ENCODE measurements at places on chromosomes 7 and 10.

DNA sequence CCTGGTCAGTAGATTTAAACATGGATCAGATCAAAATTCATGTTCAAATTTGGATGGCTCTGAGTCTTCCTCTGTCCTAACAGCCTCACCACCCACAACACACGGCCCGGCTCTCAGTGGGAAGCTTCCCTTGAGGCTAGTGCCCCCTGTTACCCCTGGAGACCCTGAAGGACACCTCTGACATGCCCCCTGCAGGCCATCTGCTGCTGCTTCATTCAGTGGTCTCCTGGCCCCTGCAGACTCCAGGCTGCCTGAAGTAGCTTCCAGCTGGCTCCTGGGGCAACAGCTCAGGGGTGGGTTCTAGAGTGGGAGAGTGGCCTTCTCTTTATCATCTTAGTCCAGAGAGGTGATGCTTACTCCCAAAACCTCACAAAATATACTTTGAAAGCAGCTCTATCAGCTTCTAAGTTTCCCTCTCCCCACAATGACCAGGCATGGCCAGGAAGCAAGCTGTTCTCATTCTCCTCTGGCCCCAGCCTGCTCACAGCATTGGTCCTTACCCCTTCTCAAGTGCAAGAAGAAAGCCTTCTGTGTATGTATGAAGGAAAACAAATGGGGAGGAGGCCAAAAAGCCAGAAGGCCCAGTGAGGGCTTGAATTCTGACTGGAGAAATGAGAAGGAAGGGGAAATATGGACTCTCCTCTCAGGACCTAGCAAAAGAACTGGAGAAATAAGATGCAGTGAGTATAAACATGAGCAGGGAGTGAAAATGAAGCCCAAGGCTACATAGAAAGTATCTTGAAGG lies 189.6 kb upstream of the INHBA start:
- no peak for DNase-seq

DNA sequence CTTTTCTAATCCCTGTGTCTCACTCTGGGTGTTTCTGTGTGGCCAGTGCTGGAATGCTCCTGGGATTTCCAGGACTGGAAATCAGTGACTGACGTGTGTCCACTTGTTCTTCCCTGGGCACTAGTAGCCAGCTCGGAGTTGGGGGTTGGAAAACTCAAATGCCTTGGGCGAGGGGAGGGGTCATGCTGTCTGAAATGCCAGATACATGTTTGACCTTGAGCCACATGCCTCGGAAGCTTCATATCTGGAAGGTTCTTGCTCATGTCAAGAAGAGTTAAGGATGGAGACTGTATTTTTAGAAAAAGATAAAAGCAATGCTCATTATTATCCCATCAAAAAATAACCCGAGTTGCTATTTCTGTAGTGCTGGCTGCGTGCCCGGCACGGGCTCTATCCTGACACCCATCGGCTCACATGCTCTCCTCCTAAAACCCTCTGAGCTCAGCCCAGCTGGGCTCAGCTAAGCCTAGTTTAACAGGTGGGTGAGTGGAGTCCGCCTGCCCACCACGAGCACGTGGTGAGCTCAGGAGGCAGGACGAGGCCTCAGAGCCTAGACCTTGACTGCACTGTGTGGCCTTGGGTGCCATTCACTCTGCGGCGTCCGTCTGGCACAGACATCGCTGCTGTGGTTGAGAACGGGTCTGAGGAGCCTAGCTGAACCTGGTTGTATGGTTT lies 6.4 kb downstream of the DPYSL4 start:
- no peak for DNase-seq

DNA sequence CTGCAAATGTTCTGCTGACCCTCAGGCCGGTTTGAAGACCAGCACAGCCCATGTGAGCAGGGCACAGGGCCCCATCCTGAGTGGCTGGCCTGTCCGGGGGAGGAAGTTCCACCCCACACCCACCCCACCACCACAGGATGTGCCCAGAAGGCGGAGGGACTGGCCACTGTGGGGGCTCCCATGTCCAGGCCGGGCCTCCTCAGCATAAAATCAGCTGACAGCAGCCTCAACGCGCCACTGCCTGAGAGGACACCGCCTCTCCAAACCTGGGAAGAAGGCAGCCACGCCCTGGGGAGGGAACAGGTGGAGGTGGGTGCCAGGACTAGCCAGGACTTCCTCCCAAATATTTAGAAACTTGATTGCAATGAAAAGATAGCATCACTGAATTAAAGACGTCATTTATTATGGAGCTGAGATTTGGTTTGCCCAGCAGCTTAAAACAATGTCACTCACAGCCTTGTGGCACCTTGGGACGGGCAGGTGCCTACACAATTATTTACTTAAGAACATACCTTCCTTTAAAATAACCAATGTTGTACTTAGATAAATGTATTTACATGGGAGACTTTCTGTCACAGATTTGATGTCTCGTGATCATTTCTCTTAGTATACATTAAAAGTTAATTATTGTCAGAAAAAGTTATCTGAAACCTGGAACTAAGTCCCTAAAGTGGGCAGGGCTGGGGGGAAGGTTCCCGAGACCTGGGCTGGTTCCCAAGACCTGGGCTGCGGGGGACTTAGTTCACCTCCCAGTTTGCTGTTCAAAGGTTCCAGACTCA lies 27.3 kb upstream of the FAM20C start:
- DNase-seq: no peak

GRCh38 chr10:123278445-123278844 lies 124.2 kb downstream of the BUB3 start:
- DNase-seq: no peak

GRCh38 chr7:147903536-147904218 lies 686.9 kb upstream of the C7orf33 start:
- DNase-seq: no peak

DNA sequence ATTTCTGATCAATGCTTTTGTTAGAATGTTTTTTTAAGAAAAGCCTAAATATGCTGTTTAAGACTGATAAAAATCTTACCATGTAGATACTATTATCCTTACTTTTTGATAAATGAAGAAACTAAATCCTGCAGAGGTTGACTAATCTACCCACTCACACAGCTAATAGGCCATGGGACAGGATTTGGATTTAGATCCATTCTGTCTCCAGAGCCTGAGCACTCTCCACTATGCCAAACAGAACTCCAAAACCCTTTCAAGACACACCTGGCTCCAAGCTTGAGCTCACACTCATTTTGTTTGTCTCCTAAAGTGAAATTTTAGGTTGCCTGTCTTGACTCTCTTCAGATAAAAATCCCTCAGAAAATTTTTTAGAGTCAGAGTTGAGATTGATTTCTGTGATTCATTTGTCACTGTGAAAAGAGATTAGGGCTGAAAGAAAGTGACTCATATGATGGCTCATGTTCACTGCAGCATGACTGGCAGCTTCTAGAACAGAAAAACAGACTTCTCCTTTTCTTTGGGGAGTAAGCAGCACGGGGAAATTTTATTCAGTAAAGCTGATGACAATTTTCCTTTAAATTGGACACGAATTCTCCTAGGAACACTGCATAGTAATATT lies 132.3 kb upstream of the POT1 start:
- DNase-seq: no peak

DNA sequence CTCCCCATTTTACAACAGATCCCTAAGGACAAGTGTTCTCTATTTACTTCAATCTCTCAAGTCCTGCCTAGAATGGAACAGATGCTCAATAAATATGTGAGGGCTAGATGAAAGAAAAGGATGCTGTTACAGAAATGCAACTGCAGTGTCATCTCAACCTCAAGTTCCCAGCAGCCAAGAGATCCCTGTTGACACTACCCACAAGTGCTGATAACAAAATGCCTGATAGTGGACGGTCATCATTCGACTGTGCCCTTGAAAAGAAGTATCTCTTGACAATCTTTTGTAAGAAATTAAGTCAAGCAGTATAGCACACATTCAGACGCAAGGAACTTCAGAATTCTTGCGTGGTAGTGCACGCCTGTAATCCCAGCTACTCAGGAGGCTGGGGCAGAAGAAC lies 133.2 kb downstream of the PARD3 start:
- no peak for DNase-seq

GRCh38 chr10:51397695-51398094 lies 301.7 kb downstream of the CSTF2T start:
- DNase-seq: no peak

- no peak for DNase-seq
Observed at GRCh38 chr7:130970696-130971095, 236.7 kb upstream of the KLF14 start.

- DNase-seq: no peak
Observed at GRCh38 chr7:151232917-151233701, 826 bp downstream of the CHPF2 start.

DNA sequence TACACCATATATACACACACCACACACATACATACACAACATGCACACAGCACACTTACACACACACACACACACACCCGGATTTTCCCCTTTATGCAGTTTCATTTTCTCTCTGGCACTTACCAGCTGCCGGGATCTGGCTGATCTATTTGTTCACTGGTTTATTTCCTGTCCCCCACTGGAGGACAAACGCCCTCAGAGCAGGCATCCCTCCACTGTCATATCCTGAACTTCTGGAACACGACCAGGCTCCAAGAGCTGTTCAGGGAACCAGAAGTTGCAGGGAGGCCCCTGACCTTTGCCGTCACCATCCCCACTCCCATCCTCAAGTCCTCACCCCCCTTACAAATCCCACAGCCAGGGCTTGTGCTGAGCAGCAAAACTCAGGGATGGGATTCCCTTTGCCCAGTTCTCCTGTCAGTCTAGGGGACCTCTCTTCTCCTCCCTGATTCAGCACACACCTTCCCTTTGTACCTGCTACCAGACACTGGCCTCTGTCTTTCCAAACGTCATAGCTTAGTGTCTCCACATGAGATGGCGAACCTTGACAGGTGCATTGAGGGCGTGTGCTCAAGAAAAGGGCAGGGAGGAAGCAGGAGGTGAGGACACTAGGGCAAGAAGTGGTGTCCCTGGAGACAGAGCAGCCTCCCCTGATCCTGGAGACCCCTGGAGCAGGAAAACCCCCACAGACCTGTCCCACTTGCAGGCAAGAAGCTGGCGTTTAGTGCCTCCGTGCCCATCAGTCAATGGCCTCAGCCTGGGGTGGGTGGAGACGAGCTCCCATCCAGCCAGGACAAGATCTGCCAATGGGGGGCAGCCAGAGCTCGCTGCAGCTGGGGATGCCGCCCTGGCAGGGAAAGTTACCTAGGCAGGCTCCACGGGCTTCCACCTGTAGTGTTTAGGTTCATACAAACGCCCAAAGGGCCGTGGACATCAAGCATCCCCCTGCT lies 12.7 kb upstream of the DOCK1 start:
- no peak for DNase-seq

- DNase-seq: no peak
Observed at GRCh38 chr7:107064255-107064654, 19.8 kb downstream of the PRKAR2B start.

DNA sequence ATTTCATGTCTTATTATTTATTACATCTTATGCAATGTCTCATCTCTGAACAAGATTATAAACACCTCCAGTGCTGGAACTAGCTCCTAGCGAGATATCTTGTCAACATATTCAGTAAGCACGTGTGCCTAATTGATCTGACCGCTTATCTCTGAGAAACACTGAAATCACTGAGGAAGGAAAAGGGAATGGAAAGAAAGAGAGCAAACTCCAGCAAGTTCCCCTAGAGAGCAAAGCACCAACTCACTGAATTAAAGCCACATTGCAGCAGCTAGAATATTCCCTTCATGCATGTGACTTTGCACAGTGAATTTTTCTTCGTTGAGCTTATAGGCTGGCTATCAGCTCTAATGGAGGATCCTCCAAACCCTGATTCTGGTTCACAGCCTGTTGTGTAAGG lies 177.1 kb upstream of the FRMD4A start:
- no peak for DNase-seq

GRCh38 chr10:123788981-123789380 lies 102.6 kb downstream of the CPXM2 start:
- no peak for DNase-seq

DNA sequence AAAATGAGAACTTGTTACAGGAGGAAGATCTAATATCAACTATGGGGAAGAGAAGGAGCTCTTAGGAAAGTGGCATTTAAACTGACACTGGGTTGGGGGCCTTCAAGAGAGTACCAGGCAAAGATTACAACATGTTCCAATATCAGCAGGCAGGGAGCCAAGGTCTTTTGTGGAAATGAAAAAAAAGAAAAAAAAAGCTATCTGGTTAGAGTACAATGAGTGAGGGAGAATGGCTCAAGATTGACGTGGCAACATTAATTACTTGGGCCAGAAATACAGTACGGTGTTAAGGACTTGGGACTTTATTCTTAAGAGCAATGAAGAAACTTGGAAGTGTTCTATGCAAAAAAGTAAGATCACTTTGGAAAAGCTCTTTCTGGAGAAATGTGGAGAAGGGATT lies 132.3 kb upstream of the CDK1 start:
- DNase-seq: no peak

DNA sequence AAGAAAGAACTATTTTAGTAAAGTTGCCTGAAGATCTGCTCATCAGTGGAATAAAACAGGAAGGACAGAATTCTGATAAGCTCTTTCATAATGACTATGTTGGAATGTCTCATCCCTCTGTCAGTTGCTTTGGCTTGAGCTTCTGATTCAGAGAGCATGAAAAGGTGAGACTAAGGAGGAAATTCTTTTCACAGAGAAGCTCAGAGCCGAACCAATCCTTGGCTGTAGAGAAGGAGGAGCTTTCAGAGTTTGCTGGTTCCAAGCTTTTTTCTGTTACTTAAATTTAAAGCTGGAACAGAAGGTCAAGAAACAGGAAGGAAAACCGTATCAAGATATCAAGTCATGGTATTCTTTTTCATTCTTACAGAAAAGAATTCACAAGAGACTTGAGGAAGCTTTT lies 24.0 kb downstream of the GSTO2 start:
- no peak for DNase-seq

GRCh38 chr10:70621503-70622078 lies 19.1 kb upstream of the PRF1 start:
- DNase-seq: no peak

GRCh38 chr10:5534880-5535856 lies 10.4 kb downstream of the CALML3 start:
- no peak for DNase-seq

DNA sequence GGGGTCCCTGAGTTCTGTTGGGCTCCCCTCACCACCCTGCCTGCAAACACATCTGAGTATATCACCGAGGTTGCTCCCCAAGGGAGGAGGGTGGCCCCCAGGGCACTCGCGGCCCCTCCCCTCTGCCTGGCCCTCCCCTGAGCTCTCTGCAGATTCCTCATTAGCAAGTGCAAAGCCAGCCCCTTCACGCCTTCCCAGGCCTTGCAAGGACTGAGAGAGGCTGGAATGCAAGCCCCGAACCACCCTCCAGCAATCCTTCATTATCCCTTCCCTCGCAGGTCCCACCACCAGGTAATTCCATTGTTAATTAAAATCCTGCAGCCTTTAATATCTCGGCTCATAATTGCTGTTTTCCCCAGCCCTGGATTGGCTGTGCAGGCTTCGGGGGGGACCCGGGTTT lies 35.3 kb upstream of the MYL10 start:
- DNase-seq: no peak
